ENCODE measurements at places on chromosomes 13 and 19. TPM values are rescaled to one million over a fixed set of nuclear protein-coding genes. Genes with fewer than 3 reads are reported as not detected.

- DNase-seq, result no peak
- H3K4me3 ChIP-seq, result no peak overlapping the region
- H3K27me3 ChIP-seq, result no peaks in the 10 kb centered on the region
- no peak overlapping the region for H3K27ac ChIP-seq
Measured at GRCh38 chr19:36093146-36093662, 17.7 kb upstream of the OVOL3 start.

The LRRC4B gene
- 3.4 TPM for total RNA-seq

The COX6B1 gene
- total RNA-seq, result 320 TPM

The ETV2 gene
- total RNA-seq, result 0.83 TPM

The TGFBR3L gene
- not detected for total RNA-seq
